ENCODE measurements at places on chromosomes 7 and 10.

DNA sequence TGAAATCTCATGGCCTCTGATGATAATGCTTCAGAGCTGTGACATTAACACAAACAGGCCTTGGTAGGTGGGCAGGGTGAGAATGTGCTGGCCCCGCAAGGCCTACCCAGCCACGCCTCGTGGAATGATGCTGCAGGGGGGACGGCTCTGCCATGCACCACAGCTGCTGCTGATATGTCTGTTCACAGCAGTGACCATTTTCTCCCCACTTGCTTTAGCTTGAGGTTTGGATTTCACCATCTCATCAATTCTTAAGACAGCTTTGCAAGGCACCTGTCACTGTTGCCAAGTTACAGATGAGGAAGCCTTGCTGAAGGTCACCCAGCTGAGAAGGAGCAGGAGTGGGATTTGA, 128.3 kb downstream of the PTPN20 start:
- no peak for DNase-seq

DNA sequence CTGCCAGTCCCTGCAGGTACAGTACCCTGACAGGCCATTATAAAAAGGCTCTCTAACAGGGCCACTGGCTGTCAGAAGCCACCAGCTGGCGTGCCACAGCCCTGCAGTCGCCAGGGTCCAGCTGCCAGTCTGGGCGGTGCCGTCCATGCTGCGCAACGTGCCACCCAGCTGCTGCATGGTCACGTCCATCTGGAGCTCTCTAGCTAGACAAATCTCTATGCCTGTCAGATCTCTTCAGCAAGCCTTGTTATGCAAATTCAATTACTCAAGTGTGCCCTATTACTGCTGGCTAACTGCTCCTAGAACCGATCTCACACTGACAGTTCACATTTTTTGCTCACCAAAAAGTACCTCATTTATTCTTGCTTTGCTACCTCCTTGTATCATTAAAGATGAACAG, 75.9 kb downstream of the HIBADH start:
- no peak for DNase-seq

DNA sequence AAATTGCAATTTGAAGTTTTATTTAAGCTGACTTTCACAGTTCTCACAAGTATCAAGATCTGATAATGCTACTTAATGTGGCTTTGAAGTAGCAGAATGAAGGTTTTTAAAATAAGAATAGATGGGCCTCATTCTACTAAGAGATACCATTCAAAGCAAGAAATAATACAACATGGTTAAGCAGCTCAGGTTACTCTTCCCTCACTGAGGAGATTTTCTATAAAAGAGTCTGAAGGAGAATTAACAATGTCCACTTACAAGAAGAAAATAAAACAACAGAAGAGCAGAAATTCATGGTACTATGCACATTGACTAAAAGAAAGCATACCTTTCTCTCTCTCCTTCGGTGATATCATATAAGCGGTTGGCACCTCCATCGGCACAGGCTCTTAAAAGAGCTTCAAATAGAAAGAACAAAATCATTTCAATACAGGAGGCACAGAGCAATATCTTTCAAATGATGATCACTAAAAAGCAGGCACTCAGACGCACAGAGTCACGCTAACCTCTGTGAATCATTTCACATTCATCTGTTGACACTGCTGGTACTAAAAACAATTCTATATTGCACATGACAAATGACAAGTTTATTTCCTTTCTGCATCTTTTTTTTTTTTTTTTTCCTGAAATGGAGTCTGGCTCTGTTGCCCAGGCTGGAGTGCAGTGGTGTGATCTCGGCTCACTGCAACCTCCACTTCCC, 153.1 kb downstream of the TPK1 start:
- no peak for DNase-seq

- DNase-seq, result peak; percentile 90
Observed at GRCh38 chr7:130912862-130913638, 179.0 kb upstream of the KLF14 start.

DNA sequence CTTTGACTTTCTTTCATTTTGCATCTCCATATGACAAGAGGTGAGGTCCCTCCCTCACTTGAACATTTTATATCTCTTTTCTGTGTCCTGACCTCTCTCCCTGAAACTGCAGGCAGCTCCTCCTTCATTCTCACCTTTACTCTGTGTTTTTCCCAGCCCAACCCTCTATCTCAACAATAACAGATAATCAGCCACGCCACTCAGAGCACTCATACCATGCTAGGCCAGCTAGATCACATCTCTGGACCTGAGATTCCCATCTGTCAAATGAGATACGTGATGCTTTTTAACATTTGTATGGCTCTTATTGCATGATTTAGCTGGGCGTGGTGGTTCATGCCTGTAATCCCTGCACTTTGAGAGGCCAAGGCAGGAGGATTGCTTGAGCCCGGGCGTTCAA, 63.1 kb upstream of the PDCD4 start:
- no peak for DNase-seq

DNA sequence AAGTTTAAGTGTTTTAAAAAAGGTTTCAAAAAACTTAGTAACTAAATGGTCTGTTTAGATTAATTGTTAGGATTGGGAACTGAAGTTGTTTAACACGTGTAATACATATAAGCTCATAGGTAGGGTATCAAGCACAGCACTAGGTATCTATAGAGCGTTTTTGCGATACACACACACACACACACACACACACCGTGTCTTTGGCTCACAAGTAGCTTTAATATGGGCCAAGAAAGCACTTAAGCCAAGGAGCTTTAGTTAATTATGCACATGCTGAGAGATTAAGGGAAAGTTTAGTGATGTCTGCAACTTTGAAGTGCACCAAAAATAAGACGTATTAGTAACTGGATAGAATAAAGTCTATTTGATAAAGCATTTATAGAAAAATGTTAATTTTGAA, 93.8 kb upstream of the CNTNAP2 start:
- DNase-seq, result no peak

GRCh38 chr10:30313579-30314350, 35.3 kb downstream of the MTPAP start:
- DNase-seq, result no peak

GRCh38 chr10:92894081-92894655, 45.8 kb downstream of the EXOC6 start:
- no peak for DNase-seq

DNA sequence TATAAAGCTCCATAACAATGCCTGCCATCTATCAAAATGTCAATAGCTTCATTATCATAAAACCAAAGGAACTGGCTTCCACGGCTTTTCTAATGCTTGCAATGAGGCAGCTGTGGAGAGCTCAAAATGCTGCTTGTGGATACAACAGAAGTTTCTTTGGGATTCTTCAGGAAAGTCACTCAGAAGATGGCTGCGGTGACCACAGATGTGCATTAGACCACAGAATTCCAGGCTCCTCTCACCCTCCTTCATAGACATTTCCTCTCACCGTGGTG, 77.2 kb downstream of the CDCA7L start:
- no peak for DNase-seq

DNA sequence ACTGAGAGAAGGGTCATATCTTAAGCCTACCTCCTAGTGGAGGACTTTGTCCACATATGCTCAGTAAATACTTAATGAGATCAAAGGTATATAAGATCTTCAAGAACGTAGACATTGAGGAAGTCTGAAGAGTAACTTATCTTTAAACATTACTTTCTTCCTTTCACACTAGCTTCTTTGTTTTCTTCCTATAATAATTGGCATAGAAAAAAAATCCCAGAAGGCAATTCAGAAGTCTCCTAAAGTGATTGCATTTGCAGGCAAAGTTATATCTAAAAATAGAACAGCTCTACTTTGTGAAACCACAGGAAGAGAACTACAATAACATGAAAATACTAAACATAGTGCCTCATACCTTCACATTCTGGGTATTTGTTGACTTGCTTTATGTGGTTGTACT, 150.4 kb downstream of the PPP1R3A start:
- DNase-seq, result no peak

DNA sequence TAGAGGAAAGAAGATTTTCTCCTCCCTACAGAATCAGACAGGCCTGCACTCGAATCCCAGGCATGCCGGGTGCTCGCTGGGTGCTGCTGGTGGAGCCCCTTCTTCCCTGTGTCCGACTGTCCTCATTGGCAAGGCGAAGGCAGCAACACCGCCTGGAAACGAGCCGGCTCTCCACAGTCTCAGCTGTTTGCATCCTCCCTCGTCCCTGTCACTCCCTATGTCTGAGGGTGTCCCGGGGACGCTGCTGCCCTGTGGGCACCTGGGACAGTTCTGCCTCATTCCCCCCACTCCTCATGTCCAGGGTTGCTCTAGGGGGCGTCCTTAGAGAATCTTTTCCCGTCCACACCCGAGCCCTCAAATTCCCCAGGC, 31.6 kb upstream of the TMEM72 start:
- DNase-seq, result no peak

- peak; percentile 27 for DNase-seq
Observed at GRCh38 chr10:14325325-14325955, 5.3 kb downstream of the FRMD4A start.

Measured in CD4-positive, alpha-beta T cell treated with Interleukin-12 subunit alpha and Interleukin-12 subunit beta, for 1 hour (primary cell).